ENCODE measurements at places on chromosomes 6 and 20. TPM values are rescaled to one million over a fixed set of nuclear protein-coding genes. Genes with fewer than 3 reads are reported as not detected.

SLC22A16 gene
- not detected for total RNA-seq

GRCh38 chr20:45032781-45033180, 66.5 kb downstream of the STK4 start:
- DNase-seq, result no peak

DNA sequence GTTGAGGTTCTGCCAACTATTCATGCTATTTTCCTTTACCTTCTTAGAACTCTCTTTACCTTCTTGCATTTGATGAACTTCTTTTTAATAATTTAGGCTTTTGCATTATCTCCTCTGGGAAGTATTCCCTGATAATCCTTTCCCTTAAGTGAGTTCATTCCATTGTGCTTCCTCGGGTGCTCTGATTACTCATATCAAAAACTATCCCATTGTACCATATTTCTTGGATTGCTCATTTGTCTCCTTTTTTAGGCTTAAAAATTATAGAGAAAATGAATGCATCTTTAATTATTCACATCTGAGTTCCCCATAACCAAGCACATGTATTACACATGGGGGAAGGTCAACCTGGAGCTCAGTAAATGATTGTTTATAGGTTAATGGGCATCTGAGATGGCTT, 2.5 kb downstream of the CALHM4 start:
- DNase-seq, result no peak

DNA sequence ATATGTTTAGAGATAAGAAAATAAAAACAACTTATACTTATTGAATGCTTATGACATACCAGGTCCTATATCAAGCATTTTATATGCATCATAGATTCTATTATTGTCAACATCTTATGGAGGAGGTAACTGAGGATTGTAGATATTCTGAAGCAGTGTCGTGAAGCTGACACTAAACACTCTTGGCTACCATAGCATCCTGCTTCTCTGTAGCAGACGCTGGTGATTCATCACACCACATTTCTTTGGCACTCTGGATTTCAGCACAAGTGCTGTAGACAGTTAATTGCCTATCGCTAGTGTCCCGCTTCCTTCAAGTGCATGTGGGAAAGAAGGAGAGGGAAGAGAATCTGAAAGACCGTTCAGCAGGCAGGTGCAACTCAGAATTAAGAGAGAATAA, 317.1 kb downstream of the PLCB1 start:
- peak; percentile 63 for DNase-seq

DNA sequence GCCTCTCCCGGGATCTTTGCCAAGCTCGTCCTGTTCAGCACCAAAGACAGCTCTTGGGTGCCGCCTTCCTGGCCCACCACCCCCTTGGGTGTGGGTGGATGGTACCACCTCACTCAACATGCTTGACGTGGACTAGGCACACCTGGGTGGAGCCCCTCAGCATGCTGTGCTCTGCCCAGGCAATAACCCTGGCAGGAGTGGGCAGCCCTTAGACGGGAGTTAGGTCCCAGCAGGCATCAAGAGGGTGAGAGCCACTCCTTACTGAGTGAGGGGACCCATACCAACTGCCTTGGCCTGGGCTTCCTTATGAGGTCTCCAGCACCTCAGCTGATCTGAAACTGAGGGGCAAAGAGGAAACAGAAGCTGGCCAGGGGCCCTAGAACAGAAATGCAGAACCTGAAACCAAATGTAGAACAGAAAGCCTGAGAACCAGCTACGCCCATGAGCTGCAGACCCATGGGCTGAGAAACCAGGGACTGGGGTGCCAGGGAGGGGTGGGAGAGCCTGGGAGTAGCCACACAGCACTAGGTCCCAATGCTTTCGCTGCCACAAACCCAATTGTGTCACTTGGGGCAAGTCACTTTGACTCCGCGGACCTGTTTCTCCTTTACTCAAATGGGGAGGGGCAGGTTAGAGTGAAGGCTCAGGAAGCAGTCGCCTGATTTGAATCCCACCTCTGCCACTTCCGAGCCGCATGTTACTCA, 2.0 kb downstream of the FGD2 start:
- DNase-seq, result no peak

- no peak for DNase-seq
Observed at GRCh38 chr20:50187403-50188051, 3.1 kb upstream of the CEBPB start.

- no peak for DNase-seq
Observed at GRCh38 chr6:119037941-119038623, 40.4 kb downstream of the FAM184A start.

- DNase-seq, result no peak
Observed at GRCh38 chr6:168884050-168884645, 369.5 kb downstream of the THBS2 start.
